ENCODE measurements at places on chromosomes 2 and 18. TPM values are rescaled to one million over a fixed set of nuclear protein-coding genes. Genes with fewer than 3 reads are reported as not detected.

DNA sequence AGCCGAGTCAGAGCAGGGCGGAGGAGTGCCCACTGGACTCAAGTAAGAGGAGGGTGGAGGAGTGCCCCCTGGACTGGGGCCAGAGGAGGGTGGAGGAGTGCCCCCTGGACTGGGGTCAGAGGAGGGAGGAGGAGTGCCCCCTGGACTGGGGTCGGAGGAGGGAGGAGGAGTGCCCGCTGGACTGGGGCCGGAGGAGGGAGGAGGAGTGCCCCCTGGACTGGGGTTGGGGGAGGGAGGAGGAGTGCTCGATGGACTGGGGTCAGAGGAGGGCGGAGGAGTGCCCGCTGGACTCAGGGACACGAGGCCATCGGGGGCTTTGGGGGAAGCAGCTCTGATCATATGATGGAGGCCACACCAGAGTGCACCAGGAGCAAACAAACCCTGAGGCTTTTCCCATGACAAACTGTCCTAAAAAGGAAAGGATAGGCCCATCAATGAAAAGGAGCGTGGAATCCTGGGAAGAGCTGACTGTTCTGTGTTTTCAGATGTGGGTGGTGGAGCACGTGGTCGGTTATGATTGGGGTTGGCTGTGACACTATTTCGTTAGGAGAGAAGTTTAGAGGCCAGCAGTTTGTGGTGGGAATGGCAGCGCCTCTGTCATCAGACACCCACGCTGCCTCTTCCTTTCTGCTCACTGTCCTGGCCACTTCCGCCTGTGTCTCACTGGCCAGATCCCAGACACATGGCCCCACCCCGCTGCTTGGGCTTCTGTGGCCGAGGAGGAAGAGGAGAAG lies 24.5 kb upstream of the HPCAL1 start:
- DNase-seq, result peak; percentile 74

The CUL3 gene
- total RNA-seq, result 82.5 TPM

DNA sequence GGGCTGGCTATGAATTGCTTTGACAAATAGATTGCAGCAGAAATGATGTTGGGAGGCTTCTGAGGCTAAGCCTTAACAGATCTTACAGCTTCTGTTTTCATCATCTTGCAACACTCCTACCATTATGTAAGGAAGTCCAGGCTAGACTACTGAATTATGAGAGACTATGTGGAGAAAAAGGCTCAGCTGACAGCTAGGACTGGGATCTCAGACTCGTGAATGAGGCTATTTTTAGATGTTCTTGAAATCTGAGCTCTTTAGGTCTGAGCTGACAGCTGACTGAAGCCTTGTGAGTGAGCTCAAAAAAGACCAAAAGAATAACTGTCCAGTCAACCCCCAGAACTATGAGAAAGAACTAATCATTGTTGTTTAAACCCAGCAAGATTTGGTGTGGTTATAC lies 70.3 kb downstream of the VWC2L start:
- peak; percentile 53 for DNase-seq

The TNFAIP6 gene
- total RNA-seq, result 13.2 TPM

- DNase-seq, result no peak
Observed at GRCh38 chr2:97982621-97983020, 13.1 kb downstream of the TMEM131 start.

DNA sequence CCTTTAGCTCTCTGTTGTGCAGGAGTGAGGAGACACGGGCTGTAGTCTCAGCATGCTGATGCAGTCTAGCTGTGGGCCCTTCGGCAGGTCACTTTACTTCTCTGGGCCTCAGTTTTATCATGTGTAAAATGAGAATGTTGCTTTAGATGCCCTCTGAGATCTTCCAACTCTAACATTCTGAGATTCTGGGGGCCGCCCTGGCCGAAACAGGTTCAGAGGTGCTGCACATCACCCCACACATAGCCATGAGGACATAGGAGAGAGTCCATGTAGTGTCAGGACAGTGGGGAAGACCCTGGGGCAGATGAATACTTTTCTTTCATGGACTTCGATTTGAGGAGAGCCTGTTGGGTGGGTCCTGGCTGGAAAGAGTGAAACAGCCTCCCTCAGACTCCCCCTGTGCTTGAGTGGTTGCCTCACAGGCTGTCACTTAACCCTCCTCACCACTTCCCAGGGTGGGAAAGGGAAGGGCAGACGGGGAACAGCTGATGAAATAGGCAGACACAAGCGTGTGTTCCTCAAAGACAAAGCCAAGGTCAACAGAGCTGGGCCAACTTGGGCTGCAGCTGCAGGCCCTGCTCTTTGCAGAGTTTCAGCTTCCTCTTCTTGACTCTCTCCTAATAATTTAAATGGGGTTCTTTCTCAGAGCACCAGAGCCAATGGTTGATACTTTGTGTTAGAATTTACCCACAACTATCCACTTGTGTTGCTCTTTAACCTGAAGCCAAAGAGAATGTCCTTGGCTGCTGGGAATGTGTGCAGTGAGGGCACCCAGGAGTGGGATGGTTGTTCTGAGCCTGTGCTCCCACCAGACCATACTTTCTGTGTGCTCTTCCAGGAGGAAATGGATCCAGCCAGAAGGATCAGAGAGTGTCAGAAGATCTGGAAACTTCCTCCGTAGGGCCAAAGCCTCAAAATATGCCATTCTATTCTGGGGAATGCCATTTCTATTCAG lies 14.7 kb upstream of the MRPL33 start:
- DNase-seq, result no peak

GRCh38 chr2:3209258-3209657 lies 168.4 kb downstream of the EIPR1 start:
- DNase-seq, result no peak

DNA sequence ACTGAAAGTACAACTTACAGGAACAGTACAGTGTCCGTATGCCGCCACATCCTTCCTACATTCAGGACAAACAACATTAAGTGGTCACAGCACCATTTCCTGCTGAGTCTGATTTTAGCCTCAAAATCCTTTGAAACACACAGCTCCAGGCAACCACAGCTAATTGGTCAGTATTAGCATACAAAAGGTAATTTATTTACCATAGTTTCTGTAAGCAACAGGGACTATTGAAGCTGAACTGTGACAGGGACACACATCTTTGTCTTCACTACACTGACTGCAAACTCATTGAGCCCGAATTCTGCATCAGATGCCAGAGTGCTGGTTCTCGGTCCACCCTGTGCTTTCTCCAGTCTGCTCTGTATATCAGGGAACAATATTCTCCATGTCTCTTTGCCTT lies 151.8 kb downstream of the ST6GAL2 start:
- no peak for DNase-seq

DNA sequence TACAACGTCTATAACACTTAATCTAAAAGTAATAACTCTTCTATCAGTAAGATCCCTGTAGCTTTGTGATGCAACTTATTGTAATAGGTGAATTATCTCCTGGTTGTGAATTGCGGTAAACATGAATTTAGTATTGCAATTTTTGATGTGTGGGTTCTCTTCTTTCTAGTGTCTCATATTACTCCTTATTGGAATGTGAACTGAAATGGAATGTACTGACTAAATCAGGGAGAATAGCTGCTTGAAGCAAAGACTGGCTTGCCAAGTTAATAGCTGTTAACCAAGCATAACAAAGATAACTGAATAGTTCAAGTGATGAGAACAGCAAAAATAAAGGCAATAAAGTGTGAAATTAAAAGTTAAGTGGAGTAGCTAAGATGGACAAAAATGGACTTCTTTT lies 60.5 kb upstream of the TFPI start:
- DNase-seq, result peak; percentile 13

DNA sequence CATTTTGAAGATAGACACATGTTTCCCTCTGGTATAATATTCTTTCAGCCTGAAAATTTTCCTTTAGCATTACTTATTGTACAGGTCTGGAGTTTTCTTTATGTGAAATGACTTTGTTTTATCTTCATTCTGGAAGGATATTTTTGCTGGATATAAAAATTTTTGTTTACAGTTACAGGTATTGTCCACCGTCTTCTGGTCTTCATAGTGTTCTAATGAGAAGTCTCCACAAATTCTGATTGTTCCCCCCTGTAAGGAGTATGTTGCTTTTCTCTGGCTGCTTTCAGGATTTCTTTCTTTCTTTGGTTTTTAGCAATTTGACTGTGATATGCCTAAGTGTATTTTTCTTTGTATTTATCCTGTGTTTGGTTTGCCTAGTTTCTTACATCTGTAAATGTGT lies 15.0 kb downstream of the UBXN4 start:
- DNase-seq, result no peak

GRCh38 chr2:219633276-219634065 lies 6.0 kb downstream of the SLC4A3 start:
- DNase-seq, result no peak

DNA sequence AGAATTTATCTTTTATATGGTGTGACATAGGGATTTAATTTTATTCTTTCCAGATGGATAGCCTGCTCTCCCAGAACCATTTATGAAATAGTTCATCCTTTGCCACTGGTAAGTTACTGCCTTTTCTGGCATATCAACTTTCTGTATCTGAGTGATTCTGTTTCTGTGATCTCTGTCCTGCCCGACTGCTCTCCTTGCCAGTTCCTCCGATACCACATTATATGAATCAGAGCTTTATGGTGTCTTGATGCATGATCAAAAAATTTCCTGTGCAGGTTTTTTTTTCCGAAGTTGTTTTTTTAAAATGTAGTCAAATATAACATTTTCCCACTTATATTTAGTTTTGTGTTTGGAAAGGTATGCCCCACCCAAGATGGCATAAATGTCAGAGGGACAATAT lies 242.5 kb downstream of the CYP26B1 start:
- DNase-seq, result no peak

The FRZB gene
- total RNA-seq, result 0.43 TPM

- no peak for DNase-seq
Observed at GRCh38 chr2:8024506-8024905, 657.4 kb upstream of the ID2 start.

DNA sequence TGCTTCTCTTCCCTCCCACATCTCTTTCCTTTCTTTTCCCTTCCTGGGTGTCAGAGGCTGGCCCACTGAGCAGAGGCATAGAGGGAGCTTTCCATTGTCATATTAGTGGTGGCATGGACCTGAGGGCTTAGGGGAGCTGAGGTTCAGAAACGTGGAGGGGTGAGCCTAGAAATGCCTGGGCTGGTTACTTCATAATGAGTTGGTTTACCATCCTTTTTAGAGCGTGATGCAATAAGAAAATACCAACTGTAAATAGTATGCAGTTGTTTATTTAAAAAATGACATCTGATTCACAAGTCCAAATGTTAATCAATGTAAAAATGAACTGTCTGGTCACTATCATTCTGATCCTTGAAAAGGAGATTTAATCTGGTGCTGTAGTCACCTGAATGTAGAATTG lies 46.3 kb downstream of the MYO1B start:
- peak; percentile 15 for DNase-seq

GRCh38 chr2:124658373-124658772 lies 633.3 kb downstream of the CNTNAP5 start:
- no peak for DNase-seq

- DNase-seq, result no peak
Observed at GRCh38 chr2:217976301-217976700, 26.5 kb downstream of the TNS1 start.

The ELOA2 gene
- not detected for total RNA-seq

- no peak for DNase-seq
Observed at GRCh38 chr2:118670276-118670675, 177.2 kb downstream of the EN1 start.

GRCh38 chr2:33372940-33373553 lies 103.4 kb upstream of the RASGRP3 start:
- peak; percentile 53 for DNase-seq

DNA sequence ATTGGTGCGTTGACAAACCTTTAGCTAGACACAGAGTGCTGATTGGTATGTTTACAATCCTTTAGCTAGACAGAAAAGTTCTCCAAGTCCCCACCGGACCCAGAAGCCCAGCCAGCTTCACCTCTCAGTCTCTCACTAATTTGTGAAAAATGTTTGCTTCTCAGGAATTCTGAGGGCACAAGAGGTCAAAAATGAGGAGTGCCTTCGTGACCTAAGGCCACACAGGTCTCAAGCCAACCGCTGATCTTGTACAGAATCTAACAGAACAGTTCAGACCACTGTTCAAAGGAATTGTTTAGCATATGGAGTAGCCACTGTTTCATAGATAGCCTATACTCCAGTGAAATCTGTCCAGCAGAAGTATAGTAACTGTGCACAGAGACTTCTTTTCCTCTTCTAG lies 29.8 kb upstream of the LRRC30 start:
- no peak for DNase-seq

GRCh38 chr2:174931724-174932123 lies 73.5 kb downstream of the CHN1 start:
- no peak for DNase-seq

GRCh38 chr2:15952451-15953146 lies 12.2 kb downstream of the MYCN start:
- no peak for DNase-seq

The OTOS gene
- total RNA-seq, result not detected

GRCh38 chr2:204255526-204255925 lies 289.7 kb upstream of the PARD3B start:
- DNase-seq, result no peak

GRCh38 chr2:105796131-105796638 lies 51.5 kb downstream of the NCK2 start:
- peak; percentile 60 for DNase-seq

DNA sequence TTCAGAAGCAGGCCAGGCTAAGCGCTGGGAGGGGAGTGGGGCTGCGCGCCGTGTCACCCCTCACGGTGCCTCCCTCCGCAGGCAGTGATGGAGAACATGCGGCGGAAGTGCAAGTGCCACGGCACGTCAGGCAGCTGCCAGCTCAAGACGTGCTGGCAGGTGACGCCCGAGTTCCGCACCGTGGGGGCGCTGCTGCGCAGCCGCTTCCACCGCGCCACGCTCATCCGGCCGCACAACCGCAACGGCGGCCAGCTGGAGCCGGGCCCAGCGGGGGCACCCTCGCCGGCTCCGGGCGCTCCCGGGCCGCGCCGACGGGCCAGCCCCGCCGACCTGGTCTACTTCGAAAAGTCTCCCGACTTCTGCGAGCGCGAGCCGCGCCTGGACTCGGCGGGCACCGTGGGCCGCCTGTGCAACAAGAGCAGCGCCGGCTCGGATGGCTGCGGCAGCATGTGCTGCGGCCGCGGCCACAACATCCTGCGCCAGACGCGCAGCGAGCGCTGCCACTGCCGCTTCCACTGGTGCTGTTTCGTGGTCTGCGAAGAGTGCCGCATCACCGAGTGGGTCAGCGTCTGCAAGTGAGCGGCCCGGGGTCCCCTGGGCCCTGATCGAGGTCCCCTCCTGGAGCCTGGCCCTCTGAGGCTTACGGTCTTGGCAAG lies 12.2 kb downstream of the WNT10A start:
- DNase-seq, result peak; percentile 33

GRCh38 chr18:42174909-42175308 lies 219.9 kb downstream of the PIK3C3 start:
- peak; percentile 22 for DNase-seq

DNA sequence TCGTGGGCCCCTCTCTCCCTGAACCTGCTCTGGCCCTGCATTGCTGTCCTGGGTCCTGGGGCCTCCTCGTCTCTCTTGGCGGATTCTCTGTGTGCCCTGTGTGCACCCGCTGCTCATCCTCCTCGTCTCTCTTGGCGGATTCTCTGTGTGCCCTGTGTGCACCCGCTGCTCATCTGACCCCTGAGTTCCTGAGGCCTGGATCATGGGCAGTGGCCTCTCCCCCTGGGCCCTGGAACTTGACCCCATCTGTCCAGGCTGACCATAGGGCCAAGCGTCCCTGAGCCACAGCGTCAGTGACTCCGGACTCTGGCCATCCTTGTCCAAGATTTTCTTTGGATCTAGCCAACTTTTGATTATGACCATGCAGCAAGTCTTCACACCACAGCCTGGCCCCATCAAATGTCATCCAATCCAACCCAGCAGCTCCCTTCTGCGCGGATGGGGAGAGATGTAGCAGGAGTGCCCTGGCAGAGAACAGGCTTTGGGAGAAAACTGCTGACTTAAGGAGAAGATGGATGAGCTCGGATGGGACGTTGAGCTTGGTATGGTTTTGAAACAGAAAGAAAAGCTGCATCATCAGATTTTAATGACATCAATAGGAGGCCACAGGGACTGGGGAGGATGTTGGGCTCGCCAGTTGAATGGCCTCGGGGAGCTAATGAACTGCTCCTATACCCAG lies 455.1 kb upstream of the HS6ST1 start:
- no peak for DNase-seq

All from fibroblast of villous mesenchyme (primary cell).